NK-92 treated with Interleukin-12 subunit alpha and Interleukin-12 subunit beta, amount 100 ng/mL, for 24 hours (cell line): ENCODE measurements at places on chromosomes 1 and 21.

DNA sequence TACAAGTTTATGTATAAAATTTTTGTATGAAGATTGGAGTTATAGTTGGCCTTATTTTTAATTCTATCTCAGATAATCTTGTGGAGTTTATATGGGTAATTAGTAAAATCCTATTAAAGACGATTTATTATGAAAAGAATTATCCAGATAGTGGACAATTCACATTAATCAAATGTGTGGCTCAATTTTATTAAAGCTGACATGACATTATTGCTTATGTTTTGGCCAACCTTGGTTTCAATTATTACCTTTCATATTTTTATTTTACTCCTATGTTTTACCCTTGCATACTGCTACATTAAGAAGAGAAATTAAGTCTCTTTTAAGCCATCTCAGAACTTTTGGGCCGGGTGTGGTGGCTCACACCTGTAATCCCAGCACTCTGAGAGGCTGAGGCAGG lies 110.0 kb downstream of the ITSN1 start:
- no peak for DNase-seq

DNA sequence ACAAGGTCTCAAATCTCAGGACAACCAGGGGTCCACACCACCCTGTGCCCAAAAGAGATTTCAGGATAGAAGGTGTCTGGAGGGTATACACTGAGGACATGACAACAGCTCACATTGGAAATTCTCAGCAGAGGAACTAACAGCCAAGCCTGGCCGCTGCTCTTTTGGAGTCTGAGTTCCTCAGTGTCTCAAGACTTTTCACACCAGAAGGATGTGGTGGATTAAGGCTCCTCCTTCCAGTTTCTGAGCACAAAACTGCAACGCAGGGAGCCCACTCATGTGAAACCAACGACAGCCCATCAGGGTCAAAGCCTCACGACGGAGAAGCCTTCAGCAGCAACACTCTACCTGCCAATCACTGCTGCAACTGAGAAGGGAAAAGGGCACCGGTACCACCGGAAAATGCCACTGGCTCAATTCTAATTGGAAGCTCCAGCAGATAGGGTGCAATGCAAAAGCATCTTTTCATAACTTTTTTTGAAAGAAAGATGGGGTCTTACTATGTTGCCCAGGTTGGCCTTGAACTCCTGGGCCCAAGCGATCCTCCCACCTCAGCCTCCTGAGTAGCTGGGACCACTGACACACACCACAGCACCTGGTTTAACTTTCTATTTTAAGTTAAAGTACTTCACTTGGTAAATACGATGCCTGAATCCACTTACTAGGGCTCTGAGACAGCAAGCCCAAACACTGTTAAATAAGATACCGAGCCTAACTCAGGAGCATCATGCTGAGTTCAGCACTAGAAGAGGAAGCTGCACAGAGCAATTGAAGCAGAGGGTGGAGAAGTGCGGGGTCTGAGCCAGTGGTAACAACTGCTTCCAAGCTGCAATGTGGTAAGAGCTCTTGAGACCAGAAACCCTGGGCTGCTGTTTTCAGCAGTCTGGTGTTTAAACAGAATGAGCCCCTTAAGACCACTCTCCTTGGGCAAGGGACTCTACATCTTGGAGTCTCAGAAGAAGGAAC lies 7.8 kb downstream of the CAPZB start:
- DNase-seq: no peak

- no peak for DNase-seq
Observed at GRCh38 chr21:16196001-16196400, 466.2 kb downstream of the USP25 start.

- DNase-seq: no peak
Observed at GRCh38 chr1:68495968-68496679, 758 bp downstream of the DEPDC1 start.
